ENCODE measurements at places on chromosomes 6 and 20.
A peak's percentile ranks its signal among the peaks of the same experiment; 100 is the strongest.

- DNase-seq: no peak
Measured at GRCh38 chr20:47066484-47067270, 172.0 kb downstream of the EYA2 start.

DNA sequence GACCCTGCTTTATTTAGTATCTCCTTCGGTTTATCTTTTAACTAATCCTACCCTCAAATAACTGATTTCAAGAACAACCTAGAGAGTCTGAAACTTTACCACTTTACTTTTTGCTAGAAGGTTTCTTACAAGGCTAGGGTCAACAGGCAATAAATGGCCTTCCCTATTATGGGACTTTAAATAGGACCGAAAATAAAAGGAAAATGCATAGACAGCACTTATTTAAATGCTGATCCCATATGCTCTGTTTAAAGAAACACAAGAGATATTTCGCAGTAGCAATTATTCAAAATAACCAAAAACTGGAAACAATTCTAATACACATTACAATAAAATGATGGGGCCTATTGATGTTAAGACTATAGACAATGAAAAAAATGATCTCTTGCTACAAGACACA, 13.7 kb downstream of the MCUR1 start:
- no peak for DNase-seq

GRCh38 chr20:64048402-64049044, 916 bp downstream of the SOX18 start:
- no peak for DNase-seq

DNA sequence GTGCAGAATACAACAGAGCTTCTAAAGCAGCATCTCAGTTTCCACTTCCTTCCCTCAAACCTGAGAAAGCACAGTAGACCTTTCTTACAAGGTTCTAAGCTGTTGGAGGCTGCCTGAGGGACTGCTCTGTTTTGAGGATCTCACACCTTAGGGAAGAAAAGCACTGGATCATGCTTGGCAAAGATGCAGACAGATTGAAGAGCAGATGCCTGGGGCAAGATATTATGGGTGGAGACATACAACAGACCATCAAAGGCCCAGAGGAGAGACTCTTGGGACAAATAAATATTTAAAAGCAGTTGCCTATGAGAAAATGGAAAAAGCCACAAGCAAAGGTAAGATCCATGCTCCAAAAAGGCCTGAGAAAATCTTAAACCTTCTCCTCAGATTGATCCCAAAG, 6.2 kb downstream of the ZNF337 start:
- DNase-seq: no peak

GRCh38 chr6:112288475-112288874, 34.1 kb upstream of the LAMA4 start:
- DNase-seq: no peak

GRCh38 chr6:1834207-1834606, 224.5 kb downstream of the FOXC1 start:
- no peak for DNase-seq

DNA sequence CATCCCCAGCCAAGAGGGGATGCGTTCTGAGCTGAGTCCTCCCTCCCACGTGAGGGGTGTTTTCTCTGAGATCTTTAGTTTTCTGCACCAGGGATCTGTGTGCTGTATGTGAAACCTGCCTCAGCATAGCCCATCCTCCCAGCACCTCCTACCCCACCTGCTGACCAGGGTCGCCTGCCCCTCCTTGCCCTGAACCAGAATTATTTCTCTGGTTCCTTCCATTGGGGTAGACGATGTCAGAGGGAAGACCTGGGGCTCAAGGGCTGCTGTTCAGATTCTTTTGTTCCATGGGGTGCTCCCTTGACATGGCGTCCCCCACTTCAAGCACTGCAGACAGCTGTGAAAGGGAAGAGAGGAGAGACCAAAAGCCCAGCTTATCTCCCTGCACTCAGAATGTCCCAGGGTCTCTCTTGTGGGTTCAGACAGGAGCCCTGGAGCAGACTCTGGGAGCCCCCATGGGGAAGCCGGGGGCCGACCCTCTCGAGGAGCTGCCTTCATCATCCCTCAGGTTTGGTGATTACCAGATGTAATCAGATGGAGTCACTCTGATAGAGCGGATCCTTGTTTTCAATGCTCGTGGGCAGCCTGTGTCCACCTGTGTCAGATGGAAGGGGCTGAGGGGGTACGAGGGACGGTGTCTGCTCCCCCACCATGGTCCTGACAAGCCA, 74.3 kb downstream of the ERMARD start:
- no peak for DNase-seq

GRCh38 chr20:59047938-59048680, 5.5 kb upstream of the PRELID3B start:
- peak; percentile 40 for DNase-seq

Data from OCI-M1 (cell line).